ENCODE measurements at places on chromosomes 11 and 22.

GRCh38 chr11:21625982-21626381 is 566.9 kb upstream of the ANO5 start:
- no peak for DNase-seq

DNA sequence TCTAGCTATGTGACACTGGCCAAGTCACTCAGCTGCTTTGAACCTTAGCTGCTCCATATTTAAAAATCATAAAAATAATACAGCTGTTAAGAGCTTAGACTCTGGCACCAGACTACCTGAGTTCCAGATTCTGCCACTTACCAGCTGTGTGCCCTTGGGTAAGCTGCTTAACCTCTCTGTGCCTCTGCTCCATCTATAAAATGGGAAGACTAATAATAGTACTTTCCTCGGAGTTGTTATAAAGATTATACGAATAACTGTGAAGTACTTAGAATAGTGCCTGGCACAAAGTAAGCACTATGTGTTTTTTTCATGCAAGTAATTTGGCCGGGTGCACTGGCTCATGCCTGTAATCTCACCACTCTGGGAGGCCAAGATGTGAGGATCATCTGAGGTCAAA is 1.4 kb downstream of the HDHD5 start:
- no peak for DNase-seq

DNA sequence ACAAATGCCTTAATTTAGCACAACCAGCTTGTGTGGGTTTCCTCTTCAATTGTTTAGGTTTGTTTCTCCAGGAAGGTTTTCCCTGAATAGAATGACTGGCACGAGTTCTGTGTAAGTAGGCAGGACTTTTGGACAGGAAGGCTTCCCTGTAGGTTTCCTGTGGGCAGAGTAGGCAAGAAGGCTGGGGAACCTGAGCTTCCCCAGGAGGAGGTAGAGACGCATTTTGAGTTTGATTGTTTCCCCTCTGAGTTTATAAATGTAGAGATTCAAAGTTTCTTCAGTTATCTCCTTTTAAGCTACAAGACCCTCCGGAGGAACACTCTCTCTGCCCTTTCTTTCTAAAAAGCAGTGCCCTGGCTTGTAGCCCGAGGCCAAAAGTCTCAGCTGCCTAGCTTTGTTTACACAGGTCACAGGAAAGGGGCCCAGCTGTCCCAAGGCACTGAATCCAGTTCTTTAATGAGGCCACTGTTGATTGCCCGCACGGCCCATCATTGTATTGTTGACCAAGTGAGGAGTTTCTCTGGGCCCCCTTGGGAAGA is 66.6 kb upstream of the RDX start:
- no peak for DNase-seq

DNA sequence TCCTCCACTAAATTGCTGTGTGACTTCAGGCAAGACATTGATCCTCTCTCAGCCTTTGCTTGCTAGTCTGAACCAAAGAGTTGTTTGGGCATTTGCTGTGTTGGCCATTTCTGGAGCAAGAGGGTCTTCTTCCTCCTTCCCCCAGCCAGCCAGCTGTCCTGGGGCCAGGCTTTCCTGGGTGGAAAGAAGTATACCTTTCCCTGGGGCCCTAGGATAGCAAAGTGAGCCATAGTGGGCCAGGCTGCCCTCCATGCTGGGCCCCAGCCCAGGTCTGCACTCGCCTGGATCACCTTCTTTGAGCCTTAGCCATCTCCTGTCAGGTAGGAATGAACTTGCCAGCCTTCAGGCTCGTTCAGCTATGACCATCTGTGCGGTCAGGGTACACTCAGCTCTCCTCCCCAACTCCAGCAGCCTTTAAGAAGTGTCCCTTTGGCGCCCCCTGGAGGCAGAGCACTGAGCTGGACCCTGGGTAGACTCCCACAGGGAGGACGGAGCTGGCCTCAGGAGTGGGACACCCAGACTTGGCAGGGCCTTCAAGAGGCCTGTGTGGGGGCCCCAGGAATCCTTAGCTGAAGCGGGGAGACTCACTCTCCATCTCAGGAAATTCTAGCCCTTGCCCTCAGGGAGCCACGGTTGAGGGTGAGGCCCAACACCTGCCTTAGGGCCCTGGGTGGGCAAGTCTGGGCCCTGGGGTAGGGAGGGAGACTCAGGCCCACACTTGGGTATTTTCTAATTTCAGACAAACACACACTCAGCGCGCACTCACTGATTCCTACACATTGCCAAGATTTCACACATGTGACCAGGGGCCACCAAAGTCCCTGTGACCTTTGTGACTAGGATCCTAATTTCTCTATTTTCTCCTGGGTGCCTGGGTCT is 35.6 kb upstream of the TPBGL start:
- DNase-seq = no peak

- DNase-seq = no peak
These were observed 26.8 kb upstream of the LIPT2 start for GRCh38 chr11:74520316-74520715.

DNA sequence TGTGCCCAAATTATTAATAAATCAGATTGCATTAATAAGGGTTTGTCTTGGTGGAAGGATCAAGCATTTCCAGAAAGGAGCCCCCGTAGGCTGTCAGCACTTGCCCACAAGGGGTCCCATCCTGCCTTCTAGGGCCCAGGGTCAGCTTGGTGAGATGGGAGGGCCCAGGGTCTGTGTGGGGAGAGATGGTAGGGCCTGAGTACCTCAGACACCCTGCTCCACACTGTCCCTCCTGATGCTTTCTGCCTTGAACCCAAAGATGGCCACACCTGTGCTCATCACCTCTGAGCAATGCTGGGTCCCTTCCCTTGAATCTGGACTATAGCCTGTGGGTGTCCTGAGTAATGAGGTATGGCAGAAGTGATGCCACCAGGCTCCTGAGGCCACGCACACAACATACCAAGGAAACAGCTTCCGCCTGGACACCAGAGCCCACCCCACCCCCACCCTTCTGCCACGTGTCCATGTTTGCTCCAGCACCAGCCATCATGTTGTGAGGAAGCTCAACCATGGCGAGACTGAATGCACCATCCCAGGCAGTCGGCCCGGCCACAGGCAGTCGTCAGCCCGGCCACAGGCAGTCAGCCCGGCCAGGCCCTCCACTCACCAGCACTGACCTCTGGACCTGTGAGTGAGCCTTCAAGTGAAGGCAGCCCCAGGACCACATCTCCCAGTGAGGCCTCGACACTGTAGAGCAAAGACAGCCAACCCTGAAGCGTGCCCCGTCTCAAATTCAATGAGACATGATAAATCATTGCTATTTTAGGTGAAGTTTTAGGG is 6.8 kb downstream of the BET1L start:
- no peak for DNase-seq

DNA sequence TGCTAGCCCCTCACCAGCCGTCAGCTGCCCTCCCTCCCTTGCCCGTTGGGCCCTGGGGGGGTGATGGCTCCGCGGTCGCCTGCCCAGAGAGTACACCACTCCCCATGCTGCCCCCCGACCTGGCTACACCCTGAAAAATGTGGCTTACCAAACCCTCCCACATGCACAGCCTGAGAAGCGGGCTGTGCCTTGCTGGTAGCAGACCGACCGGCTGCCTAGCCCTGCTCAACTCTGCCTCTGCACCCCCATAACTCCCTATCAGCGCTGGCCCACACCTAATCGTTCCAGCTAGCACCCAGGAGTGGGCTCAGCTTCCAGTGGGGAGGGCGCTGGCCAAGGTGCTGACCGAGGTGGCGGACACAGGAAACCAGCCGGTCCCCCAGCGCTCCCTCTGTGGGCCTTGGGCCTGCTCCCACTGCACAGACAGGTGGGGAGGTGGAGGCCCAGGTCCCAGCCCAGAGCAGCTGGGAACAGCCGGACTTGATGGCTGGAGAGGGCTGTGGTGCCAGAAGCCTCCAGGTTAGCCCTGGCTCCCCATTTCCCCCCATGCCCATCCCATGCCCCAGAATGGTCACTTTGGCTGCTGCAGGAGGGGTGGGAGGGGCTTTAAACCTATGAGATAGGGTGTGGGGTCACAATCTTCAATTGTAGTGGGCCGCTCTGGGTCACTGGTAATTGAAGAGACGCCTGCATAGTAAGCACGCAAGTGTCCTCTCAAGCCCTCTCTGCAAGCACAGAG is 32.1 kb upstream of the PRODH start:
- DNase-seq = no peak

DNA sequence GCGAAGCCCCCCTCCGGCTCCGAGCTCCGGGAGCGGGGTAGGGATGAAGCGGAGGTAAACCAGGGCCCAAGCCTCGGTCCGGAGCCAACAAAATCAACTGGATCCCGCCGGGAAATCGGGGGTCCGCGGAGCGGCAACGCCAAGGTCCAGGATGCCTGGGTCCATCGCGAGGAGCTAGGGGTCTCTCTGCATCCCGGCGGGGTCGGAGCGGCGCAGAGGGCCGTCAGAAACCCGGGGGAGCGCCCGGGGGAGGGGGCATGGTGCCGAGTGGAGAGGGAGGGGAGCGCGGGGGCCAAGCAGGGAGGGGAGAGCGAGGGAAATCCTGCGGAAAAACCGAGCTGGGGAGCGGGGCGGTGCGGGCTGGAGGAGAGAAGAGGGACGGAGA is 51.8 kb downstream of the SLC22A12 start:
- DNase-seq = no peak

GRCh38 chr22:33271390-33272161 is 213.4 kb upstream of the SYN3 start:
- DNase-seq = no peak

GRCh38 chr11:92810423-92811064 is 158.9 kb upstream of the MTNR1B start:
- DNase-seq = no peak

- no peak for DNase-seq
These were observed 7.5 kb downstream of the CLCF1 start for GRCh38 chr11:67365736-67366444.

GRCh38 chr11:119445850-119446249 is 22.9 kb upstream of the THY1 start:
- DNase-seq = no peak

GRCh38 chr11:78982473-78982872 is 407.8 kb upstream of the NARS2 start:
- DNase-seq = no peak

- no peak for DNase-seq
These were observed 13.7 kb downstream of the CYB561A3 start for GRCh38 chr11:61347916-61348461.

DNA sequence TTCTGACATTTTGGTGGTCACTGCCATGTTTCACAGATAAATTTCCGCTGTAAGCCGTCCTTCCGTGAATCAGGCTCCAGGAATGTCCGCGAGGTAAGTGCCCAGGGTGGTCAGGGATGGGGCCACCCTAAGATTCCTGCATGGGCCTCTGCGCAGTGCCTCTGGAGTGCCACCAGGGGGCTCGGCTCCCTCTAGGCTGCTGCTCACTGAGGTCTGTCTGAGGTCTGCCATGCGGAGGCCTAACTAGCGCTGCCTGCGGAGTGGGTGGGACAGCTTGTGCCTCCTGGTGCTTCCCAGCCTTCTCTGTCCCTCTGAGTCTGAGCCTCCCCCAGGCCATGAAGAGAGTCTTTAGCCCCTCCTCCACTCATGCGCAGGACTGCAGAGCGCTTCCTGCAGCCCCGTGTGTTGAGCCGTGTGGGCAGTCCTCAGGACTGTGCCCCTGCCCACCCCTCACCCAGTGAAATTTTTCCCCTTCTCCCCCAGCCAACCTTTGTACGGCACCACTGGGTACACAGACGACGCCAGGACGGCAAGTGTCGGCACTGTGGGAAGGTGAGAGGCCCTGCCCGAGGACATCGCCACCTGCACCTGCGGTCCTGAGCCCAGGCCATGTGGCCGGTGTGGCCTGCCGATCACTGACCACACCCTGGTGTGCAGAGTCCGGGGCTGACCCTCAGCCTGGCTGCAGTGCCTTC is 11.9 kb upstream of the MDK start:
- DNase-seq = no peak

DNA sequence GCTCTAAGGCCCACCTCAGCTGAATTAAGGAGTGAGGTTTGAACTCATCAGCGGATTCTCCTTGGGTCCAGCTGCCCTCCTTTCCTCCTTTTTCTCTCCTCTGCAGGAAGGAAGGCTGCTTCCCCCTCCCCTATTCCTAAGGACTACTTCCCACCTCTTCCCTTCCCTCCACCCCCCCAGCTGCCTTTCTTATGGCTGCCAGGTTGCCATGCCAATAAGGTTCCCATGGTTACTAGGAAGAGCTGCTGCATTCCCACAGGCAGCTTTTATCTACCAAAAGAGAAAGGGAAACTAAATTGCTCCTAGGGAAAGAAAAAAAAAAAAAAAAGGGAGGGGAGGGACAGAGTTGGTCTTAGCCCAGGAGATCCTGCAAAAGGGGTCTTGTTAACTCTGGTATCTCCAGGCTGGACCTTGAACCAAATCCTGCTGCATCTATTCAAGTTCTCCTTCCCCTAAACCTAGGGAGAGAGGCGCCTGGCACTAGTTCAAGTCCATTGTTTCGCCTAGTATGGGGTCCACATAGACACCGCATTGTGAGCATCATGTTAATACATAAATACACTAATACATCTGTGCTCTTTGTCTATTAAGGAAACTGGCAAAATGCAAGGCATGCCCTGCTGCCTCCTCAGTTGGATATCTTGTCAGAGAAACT is 21.2 kb upstream of the FEZ1 start:
- DNase-seq = peak; percentile 17

DNA sequence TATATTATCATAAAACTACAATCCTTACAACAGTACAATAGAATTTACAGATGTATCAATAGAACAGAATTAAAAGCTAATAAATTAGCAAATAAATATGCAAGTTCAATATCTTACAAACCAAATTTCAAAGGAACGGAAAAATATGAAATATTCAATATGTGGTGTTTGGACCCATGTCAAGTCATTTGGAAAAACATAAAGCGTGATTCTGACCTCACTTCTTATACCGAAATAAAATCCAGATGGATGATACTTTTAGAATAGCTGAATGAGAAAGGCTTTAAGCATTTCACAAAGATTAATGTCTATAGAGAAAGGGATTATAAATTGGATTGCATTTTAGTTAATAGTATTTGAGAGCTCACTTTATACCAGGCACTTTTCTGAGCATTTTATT is 92.8 kb upstream of the TEAD1 start:
- DNase-seq = no peak

DNA sequence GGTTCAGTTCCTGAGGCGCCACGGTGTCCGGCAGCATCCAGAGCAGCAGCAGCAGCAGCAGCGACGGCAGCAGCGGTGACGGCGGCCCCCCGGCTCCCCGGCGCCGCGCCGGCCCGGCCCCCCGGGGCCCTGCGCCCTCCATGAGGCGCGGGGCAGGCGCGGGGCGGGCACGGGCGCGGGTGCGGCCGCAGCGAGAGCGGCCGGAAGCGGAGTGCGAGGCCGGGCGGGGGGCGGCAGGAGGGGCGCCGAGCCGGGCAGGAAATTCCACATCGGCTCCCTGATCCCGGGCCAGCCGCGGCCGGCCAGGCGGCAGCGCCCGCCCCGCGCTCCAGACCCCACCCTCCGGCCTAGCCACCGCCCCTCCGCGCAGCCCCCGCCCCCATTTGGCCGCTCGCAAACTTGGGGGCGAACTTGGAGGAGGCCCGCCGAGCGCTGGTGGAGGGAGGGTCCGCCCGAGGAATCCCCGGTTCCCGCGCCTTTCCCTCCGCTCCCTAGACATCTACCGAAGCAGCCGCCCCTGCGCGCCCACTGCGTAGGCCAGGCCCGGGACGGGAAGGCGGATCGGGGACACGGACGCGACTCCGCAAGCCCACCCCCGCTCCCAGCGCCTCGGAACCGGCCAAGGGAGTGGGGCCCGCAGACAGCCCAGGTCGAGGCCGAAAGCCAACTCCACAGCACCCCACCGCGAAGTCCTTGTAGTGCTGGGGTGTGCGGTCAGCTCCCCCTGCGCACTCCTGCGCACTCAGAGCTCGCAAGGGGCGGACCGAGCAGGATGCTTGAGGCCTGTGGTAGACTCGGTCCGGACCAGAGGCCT is at the start of gene SCARF2:
SCARF2 (minus strand) TSS at position 213 of the 814 bp plus-strand sequence; CDS start at position 142, 71 bp downstream.
- no peak for DNase-seq

- DNase-seq = no peak
These were observed 942 bp upstream of the RPS6KA4 start for GRCh38 chr11:64357904-64358535.

Measured in DMS 273 treated with DMSO at 0.1 percent for 48 hours (cell line).